Stimulated activated CD8-positive, alpha-beta memory T cell treated with anti-CD3 and anti-CD28 coated beads, Interleukin-12 subunit alpha, Interleukin-12 subunit beta, amount 100 ng/mL, for 4 hours (primary cell): ENCODE measurements at places on chromosomes 5 and 9.

- no peak for DNase-seq
These were observed 626.4 kb upstream of the NUDT12 start for GRCh38 chr5:104189031-104189430.

DNA sequence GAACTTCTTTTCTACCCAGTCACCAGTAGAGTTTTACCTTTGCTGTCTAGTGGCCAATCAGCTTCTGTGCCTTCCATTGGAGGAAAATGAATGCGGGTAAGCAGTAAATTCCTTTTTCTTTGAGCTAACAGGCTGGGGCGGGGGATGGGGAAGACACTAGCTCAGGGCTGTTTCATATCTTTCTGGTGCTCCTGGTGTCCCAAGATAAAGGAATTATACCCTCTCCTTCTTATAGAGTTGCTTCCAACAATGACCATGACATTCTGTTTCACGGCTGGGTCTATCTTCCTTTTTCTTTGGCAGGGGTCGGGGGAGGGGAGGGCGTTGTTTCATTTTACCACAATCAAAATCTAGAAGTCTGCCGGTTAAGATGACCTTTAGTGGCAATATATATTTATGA is 51.2 kb upstream of the RPS23 start:
- no peak for DNase-seq

GRCh38 chr9:83154821-83155220 is 91.9 kb upstream of the RASEF start:
- no peak for DNase-seq

- no peak for DNase-seq
These were observed 201.3 kb downstream of the HINT1 start for GRCh38 chr5:130963798-130964197.
